Naive thymus-derived CD4-positive, alpha-beta T cell (primary cell): ENCODE measurements at places on chromosomes 12 and 14. TPM values are rescaled to one million over a fixed set of nuclear protein-coding genes. Genes with fewer than 3 reads are reported as not detected.

- H3K36me3 ChIP-seq: no peaks in the 10 kb centered on the region
- no peak overlapping the region for H3K4me3 ChIP-seq
- no peak for DNase-seq
- no peaks in the 10 kb centered on the region for H3K4me1 ChIP-seq
- no peak overlapping the region for H3K27ac ChIP-seq
Measured at GRCh38 chr12:15729097-15729496, 60.1 kb downstream of the EPS8 start.

DNA sequence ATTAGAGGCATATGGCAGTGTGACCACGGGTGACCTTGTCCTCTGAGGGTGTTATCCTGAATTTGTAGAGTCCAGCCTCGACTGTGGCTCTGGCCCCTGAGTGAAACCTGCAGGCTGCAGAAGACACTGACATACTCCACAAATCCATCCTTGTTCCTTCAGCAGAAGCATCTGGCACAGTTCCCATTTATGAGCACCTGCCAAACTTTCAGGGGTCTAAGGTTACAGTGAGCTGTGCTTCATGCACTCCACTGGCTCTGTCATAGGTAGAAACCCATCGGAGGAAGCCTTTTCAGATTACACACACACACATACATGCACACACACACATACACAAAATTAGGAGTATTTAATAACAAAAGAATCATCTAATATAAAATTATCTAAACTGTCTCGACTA, 13.6 kb upstream of the NUAK1 start:
- no peaks in the 10 kb centered on the region for H3K27me3 ChIP-seq
- H3K4me3 ChIP-seq: no peak overlapping the region
- H3K27ac ChIP-seq: no peak overlapping the region
- no peaks in the 10 kb centered on the region for H3K36me3 ChIP-seq
- DNase-seq: no peak

GRCh38 chr12:42683933-42684801, 94.6 kb upstream of the PRICKLE1 start:
- no peak for DNase-seq
- H3K4me1 ChIP-seq: no peaks in the 10 kb centered on the region
- H3K4me3 ChIP-seq: no peak overlapping the region
- H3K27ac ChIP-seq: no peak overlapping the region

DNA sequence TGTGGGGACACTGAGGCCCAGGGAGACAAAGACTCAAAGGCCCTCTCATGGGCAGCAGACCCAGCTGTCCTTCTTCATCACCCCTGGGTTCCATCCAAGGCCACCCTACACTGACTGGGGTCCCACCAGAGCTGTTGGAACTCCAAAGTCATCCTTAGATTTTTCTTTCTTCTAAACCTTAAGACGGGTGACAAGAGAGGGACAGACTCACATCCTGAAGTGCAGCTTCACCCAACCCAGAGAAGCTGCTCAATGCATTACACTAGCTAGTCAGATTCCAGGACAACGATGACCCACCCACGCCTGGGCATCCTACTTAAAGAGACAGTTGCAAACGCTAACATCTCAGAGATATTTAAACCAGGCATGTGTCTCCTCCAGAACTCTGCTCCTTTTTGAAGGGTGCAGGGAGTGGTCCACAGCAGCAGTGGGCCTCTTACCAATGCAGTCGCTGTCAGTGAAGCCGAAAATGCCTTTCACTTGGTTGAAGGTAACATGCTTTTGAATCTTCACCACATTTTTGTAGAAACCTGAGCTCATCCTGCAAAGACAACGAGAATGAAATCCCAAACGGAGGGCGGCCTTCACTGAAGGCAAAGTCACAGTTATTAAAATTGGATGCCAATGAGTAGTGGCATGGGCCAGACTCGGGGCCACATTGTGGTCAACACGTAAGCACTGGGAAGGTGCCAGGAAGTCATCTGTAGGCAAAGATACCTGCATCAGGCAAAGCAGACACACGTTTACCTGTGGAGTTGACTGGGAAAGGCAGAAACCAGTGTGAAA, 23.4 kb downstream of the SLC25A47 start:
- no peak overlapping the region for H3K27ac ChIP-seq
- no peak for DNase-seq
- H3K4me1 ChIP-seq: no peaks in the 10 kb centered on the region
- H3K27me3 ChIP-seq: no peaks in the 10 kb centered on the region
- H3K36me3 ChIP-seq: peaks cover 61% of the 10 kb centered on the region
- H3K4me3 ChIP-seq: no peak overlapping the region

GRCh38 chr14:75479770-75480600, 42.3 kb upstream of the BATF start:
- H3K4me1 ChIP-seq: no peaks in the 10 kb centered on the region
- no peaks in the 10 kb centered on the region for H3K36me3 ChIP-seq
- no peak overlapping the region for H3K27ac ChIP-seq
- no peak overlapping the region for H3K4me3 ChIP-seq

Gene RNASE3
- total RNA-seq: 1.1 TPM

Gene GALNT16
- 0.65 TPM for total RNA-seq

Gene CD163
- total RNA-seq: not detected in 2 replicates
